ENCODE measurements at places on chromosomes 5 and 9. TPM values are rescaled to one million over a fixed set of nuclear protein-coding genes. Genes with fewer than 3 reads are reported as not detected.

DNA sequence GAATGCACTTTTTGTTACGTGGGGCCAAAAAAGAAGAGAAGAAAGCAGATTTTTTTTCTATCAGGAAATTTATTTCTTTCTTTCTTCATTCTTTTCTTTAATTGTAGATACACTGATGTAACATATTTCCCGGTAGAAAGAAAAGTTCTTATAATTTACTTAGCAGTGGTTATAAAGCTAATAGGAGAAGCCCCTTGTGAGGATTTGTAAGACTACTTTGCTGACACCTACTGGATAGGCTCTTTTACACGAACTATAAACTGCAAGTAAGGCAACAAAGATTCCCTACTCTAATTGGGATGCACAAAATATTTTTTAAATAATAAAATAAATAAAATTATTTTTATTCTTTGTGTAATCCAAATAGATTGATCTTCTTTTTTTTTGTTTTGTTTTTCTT is 284.4 kb downstream of the DNAH5 start:
- no peak for DNase-seq

HMCN2 gene
- not detected for total RNA-seq

DNA sequence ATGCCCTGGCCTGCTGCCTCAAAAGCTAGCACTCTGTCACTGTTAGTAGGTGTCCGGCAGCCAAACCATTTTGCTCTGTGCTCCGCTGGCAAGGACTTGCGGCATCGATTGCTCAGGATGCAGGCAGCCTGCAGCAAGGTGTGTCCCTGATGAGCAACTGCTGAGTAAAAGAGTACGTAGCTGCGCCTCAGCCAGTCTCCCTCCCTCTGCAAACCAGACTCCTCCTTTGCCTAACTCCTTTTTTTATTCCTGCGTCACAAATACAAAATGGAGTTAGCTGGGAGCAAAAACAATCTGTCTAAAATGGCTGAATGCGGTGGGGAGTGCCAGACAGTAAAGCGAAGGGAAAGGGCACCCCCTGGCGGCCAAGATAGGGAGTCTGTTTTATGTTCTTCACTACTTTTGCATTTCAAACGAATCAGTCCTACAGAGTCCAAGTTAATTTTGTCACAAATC is 61.1 kb downstream of the DIAPH1 start:
- peak; percentile 62 for DNase-seq

OGN gene
- not detected for total RNA-seq

DNA sequence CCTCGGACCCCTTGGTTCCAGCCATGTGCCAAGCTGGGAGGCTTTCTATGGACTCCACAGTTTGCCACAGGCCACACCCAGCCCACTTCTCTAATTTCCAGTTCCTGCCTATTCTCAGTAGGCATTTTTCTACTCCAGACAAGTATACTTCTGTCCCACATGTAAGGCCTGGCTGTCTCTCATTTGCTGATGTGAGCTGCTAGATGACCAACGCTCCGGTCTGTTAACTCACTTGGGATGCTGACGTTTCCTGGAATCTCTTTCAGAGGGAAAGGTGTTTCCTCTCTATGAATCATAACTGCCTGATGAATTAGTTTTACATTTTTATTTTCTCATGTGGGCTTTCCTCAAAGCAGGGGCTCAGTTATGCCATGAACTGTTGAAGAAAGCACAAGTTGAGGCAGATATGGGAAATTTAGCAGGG is 36.3 kb downstream of the ERGIC1 start:
- no peak for DNase-seq

RLN2 gene
- total RNA-seq = 2.8 TPM
